ENCODE measurements at places on chromosomes 7 and 10.

GRCh38 chr10:29553544-29554250, 81.1 kb downstream of the SVIL start:
- H3K27me3 ChIP-seq: no peaks in the 10 kb centered on the region
- DNase-seq: no peak
- H3K4me1 ChIP-seq: no peaks in the 10 kb centered on the region
- no peak overlapping the region for H3K27ac ChIP-seq
- H3K36me3 ChIP-seq: peaks cover 6% of the 10 kb centered on the region
- no peak overlapping the region for H3K4me3 ChIP-seq

- H3K27ac ChIP-seq: no peak overlapping the region
- no peak overlapping the region for H3K4me3 ChIP-seq
- no peaks in the 10 kb centered on the region for H3K27me3 ChIP-seq
- no peaks in the 10 kb centered on the region for H3K4me1 ChIP-seq
- no peak for DNase-seq
These were observed 82.9 kb downstream of the SORCS1 start for GRCh38 chr10:107081644-107082043.

DNA sequence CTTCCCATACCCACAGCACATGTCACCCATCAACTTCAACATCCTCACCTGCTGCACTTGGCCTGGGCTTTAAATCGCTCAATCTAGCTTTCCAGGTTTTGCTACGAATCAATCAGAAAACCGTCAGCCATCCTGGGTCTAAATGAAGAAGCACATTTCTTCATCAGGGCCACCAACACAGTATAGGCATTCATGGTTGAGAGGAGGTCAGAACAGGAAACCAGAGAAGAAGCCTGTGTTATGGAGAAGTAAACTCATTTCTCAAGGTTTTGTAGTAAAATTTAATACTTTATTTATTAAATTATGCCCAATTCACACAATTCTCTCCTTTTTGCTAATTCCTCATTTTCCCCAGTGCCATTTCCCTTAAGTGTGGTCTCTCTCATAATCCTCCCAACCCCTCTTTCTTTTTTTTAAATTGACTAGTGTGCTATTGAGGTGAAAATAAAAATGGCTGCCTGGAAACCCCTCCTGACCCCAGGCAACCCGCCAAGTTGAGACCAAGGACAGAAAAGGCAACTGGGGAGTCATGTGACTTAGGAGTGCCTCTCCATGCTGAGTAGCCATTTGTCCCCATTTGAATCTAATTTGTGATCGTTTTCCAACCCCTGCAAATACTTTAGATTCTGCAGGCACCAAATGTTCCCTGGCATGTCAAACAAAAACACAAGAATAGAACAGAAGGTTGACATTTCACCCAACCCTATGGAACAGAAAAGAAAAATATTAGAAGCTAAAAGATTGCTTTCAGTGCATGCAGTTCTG, 181.1 kb upstream of the NAMPT start:
- no peak overlapping the region for H3K4me3 ChIP-seq
- no peaks in the 10 kb centered on the region for H3K36me3 ChIP-seq
- no peak for DNase-seq

- no peak overlapping the region for H3K27ac ChIP-seq
- H3K36me3 ChIP-seq: no peaks in the 10 kb centered on the region
- H3K4me1 ChIP-seq: no peaks in the 10 kb centered on the region
- no peaks in the 10 kb centered on the region for H3K27me3 ChIP-seq
These were observed 33.3 kb upstream of the CAPZA2 start for GRCh38 chr7:116829041-116829440.

DNA sequence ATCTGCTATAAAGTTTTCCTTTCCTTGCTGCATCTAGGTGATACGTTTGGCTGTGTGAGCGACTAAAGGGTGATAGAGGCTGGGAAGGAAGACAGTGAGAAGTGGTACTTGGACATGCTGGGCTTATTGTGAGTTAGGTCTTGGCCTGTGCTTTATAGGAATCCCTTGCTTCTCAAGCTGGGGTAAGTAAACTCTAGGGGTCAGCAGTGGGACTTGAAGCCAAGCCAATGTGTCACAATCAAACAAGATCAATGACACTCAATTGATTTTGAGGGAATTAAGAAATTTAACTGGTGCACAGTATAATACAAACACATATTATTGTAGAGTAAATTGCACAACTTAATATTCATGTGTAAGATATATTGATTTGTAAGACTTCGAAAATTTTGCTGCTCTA, 155.8 kb upstream of the AOAH start:
- H3K4me3 ChIP-seq: no peak overlapping the region
- H3K27ac ChIP-seq: no peak overlapping the region
- no peaks in the 10 kb centered on the region for H3K27me3 ChIP-seq
- peaks cover 50% of the 10 kb centered on the region for H3K36me3 ChIP-seq
- H3K4me1 ChIP-seq: no peaks in the 10 kb centered on the region

DNA sequence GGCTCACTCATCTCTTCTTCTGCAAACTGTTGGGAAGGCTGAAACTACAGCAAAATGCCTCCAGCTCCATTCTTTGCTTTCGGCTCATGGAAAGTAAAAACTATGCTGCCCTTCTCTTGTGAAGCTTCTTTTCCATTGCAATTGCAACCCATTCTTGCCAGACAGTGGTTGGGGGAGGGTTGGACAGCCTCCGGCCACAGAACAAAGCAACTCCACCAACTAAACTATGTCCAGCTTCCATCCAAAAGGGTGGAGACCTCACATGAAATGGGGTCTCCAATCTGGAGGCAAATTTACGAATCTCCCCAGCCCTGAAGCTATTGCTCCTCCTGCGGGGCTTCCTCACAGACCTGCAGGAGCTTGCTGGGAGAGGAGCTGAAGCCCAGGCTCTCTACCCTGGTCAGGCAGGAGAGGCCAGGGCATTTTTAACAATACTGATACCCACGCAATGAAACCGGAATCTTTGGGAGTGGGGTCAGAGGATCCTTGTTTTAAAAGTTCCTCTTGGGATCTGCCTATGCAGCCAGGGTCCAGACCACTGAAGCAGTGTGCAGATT, 549 bp downstream of the GPNMB start:
- no peak overlapping the region for H3K27ac ChIP-seq
- no peaks in the 10 kb centered on the region for H3K4me1 ChIP-seq
- H3K36me3 ChIP-seq: no peaks in the 10 kb centered on the region
- no peak overlapping the region for H3K4me3 ChIP-seq

DNA sequence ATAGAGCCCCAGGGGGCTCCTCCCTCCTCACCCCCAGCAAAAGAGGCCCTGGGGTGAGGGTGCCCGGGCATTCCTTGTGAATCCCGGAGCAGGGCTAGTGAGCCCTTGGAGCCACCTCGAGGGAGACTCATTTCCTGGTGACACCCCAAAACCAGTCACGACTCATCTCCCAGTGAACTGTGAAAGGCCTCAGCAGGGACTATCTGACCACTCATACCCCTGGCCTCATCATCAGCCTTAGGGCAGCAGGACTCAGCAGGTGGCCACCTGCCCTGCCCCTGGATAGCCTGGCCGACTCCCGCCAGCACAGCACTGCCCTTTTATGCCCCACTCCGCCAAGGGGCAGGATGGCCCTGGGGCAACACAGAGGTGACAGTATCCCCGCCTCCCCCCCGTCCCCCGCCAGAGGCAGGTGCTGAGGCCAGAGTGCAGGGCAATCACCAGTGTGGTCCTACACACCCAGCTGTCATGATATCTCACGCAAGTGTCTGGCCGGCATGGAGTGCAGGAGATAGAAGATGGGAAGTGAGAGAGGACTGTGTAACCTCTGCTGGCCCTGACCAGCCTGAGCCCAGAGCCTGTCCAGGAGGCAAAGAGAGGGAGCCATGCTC, 3.2 kb downstream of the SNCG start:
- no peaks in the 10 kb centered on the region for H3K4me1 ChIP-seq
- no peak overlapping the region for H3K27ac ChIP-seq
- no peak overlapping the region for H3K4me3 ChIP-seq
- no peak for DNase-seq
- H3K36me3 ChIP-seq: no peaks in the 10 kb centered on the region

GRCh38 chr7:127922656-127923055, 108.6 kb downstream of the LRRC4 start:
- H3K4me1 ChIP-seq: no peaks in the 10 kb centered on the region
- no peaks in the 10 kb centered on the region for H3K27me3 ChIP-seq
- no peaks in the 10 kb centered on the region for H3K36me3 ChIP-seq
- H3K4me3 ChIP-seq: no peak overlapping the region

- no peak overlapping the region for H3K27ac ChIP-seq
- no peaks in the 10 kb centered on the region for H3K27me3 ChIP-seq
- no peak overlapping the region for H3K4me3 ChIP-seq
- H3K4me1 ChIP-seq: no peaks in the 10 kb centered on the region
These were observed 60.1 kb upstream of the GPR26 start for GRCh38 chr10:123606006-123606405.

GRCh38 chr7:20783125-20783699, 3.5 kb downstream of the SP8 start:
- no peak for DNase-seq
- no peak overlapping the region for H3K4me3 ChIP-seq
- H3K36me3 ChIP-seq: no peaks in the 10 kb centered on the region
- no peak overlapping the region for H3K27ac ChIP-seq

DNA sequence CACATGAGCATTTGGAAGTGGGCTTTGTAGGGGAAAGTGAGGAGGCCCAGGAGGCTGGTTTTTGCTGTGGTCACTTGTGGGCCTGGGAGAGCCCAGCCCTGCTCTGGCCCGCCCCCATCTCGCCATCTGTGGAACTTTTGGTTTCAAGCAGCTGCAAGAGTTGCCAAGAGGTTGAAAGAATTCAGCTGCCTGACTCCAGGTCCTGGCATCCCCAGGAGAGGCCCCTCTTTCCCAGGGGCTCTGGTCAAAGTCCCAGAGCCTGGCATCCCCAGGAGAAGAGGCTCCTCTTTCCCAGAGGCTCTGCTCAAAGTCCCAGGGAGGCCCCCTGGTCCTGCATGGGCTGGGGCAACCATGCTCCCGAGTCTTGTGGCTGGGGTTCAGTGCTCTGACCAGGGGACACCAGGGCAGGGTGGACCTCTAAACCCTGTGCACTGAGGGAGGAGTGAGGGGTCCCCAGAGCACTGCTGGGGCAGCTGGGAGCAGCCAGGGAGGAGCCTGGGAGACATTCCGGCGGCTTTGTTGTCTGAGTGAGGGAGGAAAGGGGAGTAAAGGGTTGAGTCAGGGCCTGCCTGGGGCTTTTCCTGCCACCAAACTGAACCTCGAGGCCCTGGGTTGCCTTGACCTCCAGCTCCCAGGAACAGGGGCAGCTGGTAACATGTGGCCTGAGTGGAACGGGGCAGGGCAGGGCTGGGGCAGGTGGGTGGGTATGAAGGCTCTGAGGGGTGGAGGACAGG, 27.7 kb upstream of the CSGALNACT2 start:
- no peaks in the 10 kb centered on the region for H3K27me3 ChIP-seq
- no peak overlapping the region for H3K27ac ChIP-seq
- H3K4me3 ChIP-seq: no peak overlapping the region
- no peaks in the 10 kb centered on the region for H3K4me1 ChIP-seq

DNA sequence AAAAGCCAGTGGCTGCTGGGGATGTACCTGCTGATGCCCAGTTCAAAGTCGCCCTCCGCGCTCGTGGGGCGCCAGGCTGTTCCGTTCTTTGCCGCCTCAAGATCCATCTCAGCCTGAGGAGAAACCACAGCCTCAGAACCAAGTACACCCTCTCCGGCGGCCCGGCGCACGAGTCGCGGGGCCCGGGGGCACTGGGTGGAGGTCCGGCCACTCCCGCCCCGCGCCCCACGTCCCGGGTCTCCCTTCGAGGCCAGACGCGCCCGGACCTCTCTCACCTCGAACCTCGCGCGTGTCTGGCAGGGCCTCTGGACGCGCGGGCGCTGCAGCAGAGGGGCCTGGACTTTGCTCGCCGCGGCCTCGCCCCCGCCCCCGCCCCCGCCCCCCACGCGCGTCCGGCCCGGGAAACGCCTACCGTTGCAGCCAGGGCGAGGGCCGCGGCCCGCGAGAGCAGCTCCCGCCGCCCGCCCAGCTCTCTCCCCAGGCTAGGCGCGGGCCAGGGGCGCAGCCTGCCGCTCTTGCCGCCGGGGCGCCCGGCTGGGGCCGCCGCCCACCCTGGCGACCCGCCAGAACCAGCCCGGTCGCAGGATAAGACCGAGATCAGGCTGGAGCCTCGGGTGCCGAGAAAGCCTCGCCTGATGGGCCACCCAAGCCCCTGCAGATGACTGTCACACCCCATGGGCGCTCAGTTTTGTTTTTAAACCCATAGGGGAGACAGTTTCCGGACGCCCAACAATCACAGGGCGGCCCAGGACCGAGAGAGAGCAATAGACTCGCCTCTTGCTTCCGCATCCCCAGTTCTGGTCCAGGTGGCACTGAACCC, at the start of gene ABCB4:
Gene ABCB4, minus strand, starts transcription at position 322 of the 820 bp plus-strand sequence. Its CDS starts 215 bp downstream, at position 107.
- no peaks in the 10 kb centered on the region for H3K27me3 ChIP-seq
- no peak for DNase-seq
- no peaks in the 10 kb centered on the region for H3K4me1 ChIP-seq

- no peak overlapping the region for H3K27ac ChIP-seq
- no peak overlapping the region for H3K4me3 ChIP-seq
- no peaks in the 10 kb centered on the region for H3K36me3 ChIP-seq
- DNase-seq: no peak
- H3K27me3 ChIP-seq: no peaks in the 10 kb centered on the region
These were observed 19.7 kb downstream of the UBTD1 start for GRCh38 chr10:97518301-97519043.

GRCh38 chr7:12518920-12519681, 51.4 kb upstream of the SCIN start:
- no peak overlapping the region for H3K4me3 ChIP-seq
- H3K36me3 ChIP-seq: no peaks in the 10 kb centered on the region
- no peak for DNase-seq

GRCh38 chr7:72265071-72265904, 146.8 kb downstream of the CALN1 start:
- no peaks in the 10 kb centered on the region for H3K36me3 ChIP-seq
- H3K27me3 ChIP-seq: no peaks in the 10 kb centered on the region
- no peak overlapping the region for H3K27ac ChIP-seq
- no peak overlapping the region for H3K4me3 ChIP-seq
- DNase-seq: no peak

GRCh38 chr10:30587522-30588031, 42.0 kb downstream of the LYZL2 start:
- H3K27ac ChIP-seq: no peak overlapping the region
- H3K4me1 ChIP-seq: no peaks in the 10 kb centered on the region
- no peaks in the 10 kb centered on the region for H3K27me3 ChIP-seq
- no peak overlapping the region for H3K4me3 ChIP-seq

DNA sequence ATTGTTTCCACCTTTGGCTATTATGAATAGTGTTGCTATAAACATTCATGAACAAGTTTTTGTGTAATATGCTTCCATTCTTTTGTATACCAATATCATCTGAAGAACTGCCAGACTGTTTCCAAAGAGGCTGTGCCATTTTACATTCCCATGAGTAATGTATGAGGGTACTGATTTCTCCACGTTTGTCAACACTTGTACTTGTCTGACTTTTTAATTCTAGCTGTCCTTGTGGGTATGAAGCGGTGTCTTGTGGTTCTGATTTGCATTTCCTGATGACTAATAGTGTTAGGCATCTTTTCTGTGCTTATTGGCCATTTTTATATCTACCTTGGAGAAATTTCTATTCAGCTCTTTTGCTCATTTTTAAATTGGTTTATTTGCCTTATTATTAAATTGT, 52.8 kb downstream of the LSMEM1 start:
- H3K4me3 ChIP-seq: no peak overlapping the region
- H3K27me3 ChIP-seq: no peaks in the 10 kb centered on the region
- H3K27ac ChIP-seq: no peak overlapping the region
- no peak for DNase-seq
- H3K36me3 ChIP-seq: no peaks in the 10 kb centered on the region
- H3K4me1 ChIP-seq: no peaks in the 10 kb centered on the region
